ENCODE measurements at places on chromosomes 5 and 9.

- no peak for DNase-seq
Measured at GRCh38 chr5:746258-746761, 38.2 kb downstream of the ZDHHC11B start.

- DNase-seq = no peak
Measured at GRCh38 chr5:74642543-74642863, 2.0 kb upstream of the ENC1 start.

DNA sequence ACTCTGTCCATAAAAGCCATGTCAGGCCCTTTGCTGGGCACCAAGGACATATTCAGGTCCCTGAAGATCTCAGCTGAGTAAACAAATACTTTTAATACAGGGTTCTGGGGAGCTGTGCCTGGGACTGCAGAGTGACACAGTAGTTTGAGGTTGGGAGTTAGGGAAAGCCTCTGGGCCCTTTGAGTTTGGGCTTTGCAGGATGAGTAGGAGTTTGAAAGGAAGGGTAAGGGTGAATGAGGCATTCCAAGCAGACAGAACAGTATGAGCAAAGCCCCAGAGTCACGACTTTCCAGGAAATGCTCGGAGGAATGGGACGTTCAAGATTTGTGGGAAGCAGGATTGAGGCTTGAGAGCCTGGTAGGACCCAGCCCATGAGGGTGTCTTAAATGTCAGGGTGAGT is 13.3 kb downstream of the CRB2 start:
- DNase-seq = no peak

- no peak for DNase-seq
Measured at GRCh38 chr5:34621277-34622097, 34.6 kb upstream of the RAI14 start.

DNA sequence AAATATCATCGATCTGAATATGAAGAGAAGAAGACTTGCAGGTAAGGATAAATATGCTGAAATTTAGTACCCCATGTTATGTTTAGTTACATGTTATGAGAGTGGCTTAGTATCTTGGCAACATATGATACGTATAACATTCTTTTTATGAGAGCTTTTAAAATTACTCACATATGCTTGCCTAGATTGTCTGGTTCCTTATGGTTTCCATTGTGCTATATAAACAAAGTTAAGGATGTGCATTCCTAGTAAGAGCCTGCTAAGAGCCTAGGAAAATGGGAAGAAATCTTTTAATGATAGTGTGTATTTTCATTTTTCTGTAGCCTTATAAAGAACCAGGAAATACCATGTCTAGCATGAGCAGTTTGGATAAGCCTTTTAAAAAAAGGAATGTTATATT is 112.0 kb upstream of the KCNN2 start:
- no peak for DNase-seq

GRCh38 chr9:109064963-109065702 is 51.8 kb upstream of the CTNNAL1 start:
- no peak for DNase-seq

GRCh38 chr5:54156577-54156976 is 153.8 kb downstream of the ARL15 start:
- no peak for DNase-seq

All from NCI-H2107 (cell line).